ENCODE measurements at places on chromosomes 6 and 20. TPM values are rescaled to one million over a fixed set of nuclear protein-coding genes. Genes with fewer than 3 reads are reported as not detected.

DNA sequence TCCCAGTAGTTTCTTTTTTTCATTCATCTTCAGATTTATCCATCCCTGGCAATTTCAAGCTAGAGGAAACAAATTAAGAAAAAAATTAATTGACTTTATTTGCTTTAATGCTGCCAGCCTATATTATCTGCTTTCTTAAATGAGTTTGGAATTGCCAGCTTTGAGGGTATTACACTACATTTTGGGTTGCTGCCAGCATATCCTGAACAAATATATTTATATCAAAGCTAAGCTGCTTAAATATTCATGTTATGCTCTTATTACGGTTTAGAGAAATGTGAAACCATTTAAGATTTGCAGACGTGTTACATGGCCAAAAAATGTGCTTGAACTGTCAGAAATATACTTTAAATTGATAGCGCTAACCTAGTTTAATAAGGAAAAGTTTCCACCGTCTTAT lies 59.7 kb downstream of the GRIK2 start:
- no peak for DNase-seq

Gene SOX4
- total RNA-seq = 20.8 TPM

GRCh38 chr6:101513181-101513580 lies 119.7 kb downstream of the GRIK2 start:
- DNase-seq = no peak

Gene SLC22A7
- not detected for total RNA-seq

Gene NKAPL
- total RNA-seq = not detected

Gene CNR1
- total RNA-seq = not detected

GRCh38 chr6:152980656-152981055 lies 2.2 kb downstream of the FBXO5 start:
- no peak for DNase-seq

Gene TMEM30A
- total RNA-seq = 52.7 TPM

- DNase-seq = no peak
Observed at GRCh38 chr6:167733740-167734661, 92.7 kb upstream of the AFDN start.

DNA sequence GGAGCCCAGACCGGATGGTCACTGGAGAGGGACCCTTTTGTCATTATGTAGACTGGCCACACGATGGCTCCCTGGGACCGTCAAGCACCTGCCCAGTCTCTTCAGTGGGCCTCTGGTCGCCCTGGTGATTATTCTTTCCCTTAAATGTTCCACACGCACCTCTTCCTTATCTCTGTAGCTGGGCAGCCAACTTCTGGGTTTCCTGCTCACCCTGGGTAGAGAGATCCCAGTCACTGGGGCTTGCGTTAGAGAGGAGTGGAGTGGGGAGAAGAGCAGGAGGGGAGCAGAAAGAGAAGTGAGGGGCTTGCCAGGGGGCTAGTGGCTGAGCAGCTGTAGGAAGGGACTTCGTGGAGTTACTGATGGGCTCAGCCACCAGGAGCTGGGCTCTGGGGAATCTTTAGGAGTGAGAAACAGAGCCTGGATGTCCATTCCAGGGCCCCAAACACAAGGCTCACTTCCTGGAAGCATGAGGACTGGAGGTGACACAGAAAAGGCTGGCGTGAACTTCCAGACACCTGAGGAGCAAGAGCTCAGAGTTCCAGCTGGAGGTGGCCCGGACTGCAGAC lies 150.1 kb downstream of the DHX35 start:
- DNase-seq = no peak

Gene EMILIN3
- total RNA-seq = not detected

GRCh38 chr6:122696079-122696478 lies 83.4 kb upstream of the FABP7 start:
- DNase-seq = no peak

GRCh38 chr6:27577922-27578321 lies 105.0 kb upstream of the ZNF184 start:
- DNase-seq = no peak

DNA sequence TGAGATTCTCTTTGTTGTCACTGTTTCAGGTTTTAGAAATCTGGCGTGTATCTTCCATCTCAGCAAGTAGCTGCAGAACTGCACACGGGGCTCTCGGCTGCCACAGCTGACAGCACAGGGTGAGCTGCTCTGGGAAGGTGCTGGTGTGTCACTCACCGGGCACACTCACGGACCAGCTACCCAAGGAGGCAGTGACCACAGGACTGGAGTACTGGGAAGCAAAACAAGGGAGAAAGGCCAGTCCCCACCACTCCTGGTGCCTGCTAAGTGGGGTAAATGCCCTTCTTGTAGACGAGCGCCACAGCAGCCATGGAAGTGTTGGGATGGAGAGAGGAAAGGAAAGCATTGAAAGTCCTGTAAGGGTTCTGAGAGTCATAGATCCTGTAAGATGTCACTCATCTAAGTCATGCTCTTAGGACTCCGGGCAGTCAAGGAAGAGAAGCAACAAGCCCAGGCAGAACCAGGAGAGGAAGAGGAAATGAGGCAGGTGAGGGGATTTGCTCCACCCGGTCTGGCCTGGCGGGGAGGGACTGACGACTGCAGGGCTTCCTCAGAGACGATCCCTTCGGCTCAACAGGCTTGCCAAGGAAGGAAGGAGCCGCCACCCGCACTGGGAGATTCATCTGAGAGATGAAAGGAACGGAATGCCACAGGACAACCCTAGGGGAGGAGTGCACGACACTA lies 48.1 kb downstream of the PRDM1 start:
- DNase-seq = no peak

DNA sequence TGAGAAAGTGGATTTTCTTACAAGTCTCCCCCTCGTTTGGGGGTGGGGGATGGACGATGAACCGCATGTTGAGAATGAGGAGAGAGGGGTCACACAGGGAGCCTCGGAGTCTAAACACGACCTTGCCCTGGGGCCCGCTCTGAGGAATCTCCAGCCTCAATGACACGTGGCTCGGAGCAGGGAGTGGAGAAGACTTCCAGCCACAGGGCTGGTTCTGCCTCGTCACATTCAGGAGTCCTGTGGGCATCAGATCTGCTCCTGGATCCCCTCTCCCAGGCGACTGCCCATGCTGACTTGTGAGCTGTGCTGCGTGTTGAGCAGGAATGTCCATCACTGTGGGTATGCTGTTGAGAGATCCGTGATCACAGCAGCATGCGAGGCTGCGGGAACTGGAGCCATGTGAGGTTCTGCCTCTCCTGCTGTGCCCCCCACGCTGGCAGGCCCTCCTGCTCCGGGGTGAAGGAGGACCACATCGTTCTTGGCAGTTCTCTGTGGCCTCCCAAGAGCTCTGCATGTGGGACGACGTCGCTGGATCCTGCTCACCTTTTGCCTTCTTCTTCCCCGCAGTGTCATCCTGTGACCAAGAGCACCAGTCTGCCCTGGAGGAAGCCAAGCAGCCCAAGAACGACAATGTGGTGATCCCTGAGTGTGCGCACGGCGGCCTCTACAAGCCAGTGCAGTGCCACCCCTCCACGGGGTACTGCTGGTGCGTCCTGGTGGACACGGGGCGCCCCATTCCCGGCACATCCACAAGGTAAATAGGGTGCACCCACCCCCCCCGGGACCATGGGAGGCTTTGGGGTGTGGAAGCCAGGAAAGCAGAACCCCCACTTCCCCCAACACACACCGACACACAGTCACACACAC lies 157.5 kb downstream of the SMOC2 start:
- DNase-seq = no peak

DNA sequence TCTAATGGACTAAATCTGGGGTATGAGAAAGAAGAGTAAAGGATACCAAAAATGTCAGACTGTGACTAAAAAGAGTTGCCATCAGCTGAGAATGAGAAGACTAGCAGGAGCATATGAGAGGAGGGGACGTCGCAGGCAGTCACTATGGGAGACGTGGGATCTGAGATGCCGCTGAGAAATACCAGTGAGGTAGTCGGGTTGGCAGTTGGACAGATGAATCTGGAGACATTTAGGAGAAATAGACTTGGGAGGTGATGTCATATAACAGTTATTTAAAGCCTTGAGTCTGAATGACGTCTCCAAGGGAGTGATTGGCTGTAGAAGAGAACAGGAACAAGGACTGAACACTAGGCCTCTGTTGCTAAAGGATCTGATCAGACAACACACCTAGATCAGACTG lies 51.5 kb upstream of the TRIM26 start:
- DNase-seq = no peak

Gene PSMB9
- 265 TPM for total RNA-seq

GRCh38 chr6:159754959-159755914 lies 6.6 kb upstream of the ACAT2 start:
- DNase-seq = no peak

Gene ILRUN
- total RNA-seq = 72.9 TPM

DNA sequence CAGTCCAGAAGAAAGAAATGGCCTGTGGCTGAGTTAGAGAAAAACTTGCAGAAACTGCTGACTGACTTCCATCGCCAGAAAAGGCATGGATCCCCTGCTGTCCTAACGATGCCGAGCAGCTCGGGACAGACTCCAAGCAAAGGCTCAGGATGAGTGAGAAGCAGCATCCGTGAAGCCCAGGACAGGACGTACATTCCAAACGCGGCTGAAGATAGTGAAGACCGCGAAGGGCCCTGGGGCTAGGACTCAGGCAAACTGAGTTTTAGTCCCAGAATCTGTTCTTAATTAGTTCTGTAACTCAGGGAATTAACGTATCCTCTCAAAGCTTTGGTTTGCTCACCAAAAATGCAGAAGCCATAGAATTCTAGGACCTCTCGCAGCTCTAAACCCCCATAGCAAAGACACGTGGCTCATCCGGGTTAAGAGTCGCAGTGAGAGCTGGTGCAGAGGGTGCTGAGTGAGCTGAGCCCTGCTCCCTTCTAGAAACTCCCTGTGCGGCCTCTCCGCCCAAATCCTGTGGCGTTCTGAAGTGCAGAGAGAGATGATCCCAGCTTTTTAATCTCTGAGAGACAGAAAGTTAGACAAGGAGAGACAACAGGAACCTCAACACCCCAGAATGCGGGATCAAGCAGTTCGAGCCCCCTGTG lies 132.9 kb upstream of the THBS2 start:
- no peak for DNase-seq

GRCh38 chr6:149859368-149859767 lies 4.8 kb downstream of the LRP11 start:
- no peak for DNase-seq

GRCh38 chr6:151239603-151240035 lies at the start of gene AKAP12:
TSS of gene AKAP12 (plus strand) at chr6:151239967. CDS start at chr6:151240563, 596 bp downstream.
- no peak for DNase-seq

DNA sequence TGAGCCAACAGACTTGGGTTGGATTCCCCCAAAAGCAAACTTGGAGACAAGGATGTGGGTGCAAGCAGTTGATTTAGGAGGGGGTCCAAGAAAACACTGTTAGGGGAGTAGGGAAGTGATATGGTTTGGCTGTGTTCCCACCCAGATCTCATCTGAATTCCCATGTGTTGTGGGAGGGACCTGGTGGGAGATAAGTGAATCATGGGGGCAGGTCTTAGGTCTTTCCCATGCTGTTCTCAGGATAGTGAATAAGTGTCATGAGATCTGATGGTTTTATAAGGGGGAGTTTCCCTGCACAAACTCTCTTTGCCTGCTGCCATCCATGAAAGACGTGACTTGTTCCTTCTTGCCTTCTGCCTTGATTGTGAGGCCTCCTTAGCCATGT lies 542.6 kb downstream of the DHX35 start:
- no peak for DNase-seq

DNA sequence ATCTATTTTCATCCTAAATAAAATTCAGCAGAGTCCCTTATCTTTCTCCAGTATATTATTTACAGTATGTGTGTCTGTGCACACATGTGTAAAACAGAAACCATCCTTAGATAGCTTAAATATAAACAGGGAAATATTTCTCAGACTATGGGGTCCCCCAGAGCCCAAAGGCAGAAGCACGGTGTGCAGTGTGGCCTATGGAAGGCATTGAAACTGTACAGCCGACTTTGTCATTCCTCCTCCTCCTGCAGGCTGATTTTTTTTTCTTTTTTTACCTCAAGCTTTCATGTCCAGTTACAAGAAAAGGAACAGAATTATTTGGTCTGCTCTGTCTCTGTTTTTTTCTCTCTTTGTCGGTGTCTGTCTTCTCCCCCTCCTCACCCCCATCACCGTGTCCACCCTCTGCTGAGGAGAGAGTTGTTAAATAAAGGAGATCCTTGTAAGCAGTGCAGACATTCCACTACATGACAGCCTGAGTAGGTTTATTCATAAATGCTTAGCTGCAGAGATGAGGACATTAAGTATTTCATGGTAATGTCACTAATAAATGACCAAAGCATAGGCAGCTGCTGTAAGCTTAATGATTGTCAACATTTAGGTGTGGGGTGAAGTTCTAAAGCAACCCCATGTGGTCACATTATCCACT lies 31.8 kb upstream of the SLC35D3 start:
- no peak for DNase-seq

Gene PPIL1
- 54.8 TPM for total RNA-seq

GRCh38 chr6:156107624-156108101 lies 652.0 kb upstream of the NOX3 start:
- DNase-seq = no peak

DNA sequence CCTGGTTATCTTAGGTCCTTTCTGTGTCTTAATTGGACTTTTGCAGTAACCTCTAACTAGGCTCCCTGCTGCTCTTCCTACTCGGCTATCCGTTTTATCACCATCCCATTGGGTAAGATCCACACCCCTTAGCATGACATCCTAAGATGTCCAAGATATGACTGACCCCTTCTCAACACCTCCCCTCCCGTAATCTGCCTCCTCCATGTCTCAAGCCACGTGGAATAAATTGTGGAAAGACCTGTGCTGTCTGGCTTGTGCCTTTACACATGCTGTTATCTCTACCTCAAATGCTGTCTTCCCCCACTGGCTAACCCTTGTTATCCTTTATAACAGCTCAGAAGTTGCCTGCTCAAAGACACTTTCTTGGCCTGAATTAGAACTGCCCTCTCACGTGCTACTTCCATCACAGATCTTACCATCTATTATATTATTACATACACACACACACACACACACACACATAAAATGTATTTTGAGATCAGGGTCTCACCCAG lies 26.5 kb downstream of the EIF2S2 start:
- DNase-seq = no peak

GRCh38 chr20:13261460-13262301 lies 40.6 kb downstream of the ISM1 start:
- DNase-seq = peak; percentile 47

- no peak for DNase-seq
Observed at GRCh38 chr20:20711413-20711812, 1.0 kb downstream of the RALGAPA2 start.

- DNase-seq = no peak
Observed at GRCh38 chr6:140956571-140957369, 1176.0 kb upstream of the GJE1 start.

Gene CRISP2
- not detected for total RNA-seq

- DNase-seq = peak; percentile 48
Observed at GRCh38 chr6:24858177-24858653, 59.5 kb upstream of the ARMH2 start.

DNA sequence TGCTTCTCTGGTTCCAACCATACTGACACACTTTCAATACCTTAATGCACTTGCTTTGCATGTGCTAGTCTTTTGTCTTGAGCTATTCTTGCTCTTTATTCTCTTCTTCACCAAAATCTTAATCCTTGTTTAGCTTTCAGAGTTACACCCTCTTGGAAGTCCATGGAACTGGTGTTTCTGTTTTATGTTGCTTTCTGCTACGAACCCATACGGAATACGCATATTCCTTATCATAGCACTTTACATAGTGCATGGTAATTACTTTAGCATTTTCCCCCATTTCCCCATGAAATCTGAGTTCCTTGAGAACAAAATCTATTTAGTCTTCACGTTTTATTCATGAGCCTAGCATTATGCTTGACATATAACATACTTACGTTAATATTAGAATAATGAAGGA lies 270.9 kb downstream of the NKAIN2 start:
- DNase-seq = no peak

Gene VWA7
- 5.9 TPM for total RNA-seq

GRCh38 chr6:111416529-111416928 lies 66.5 kb downstream of the REV3L start:
- DNase-seq = no peak

GRCh38 chr6:1335367-1336037 lies 23.6 kb downstream of the FOXQ1 start:
- DNase-seq = no peak
